ENCODE measurements at places on chromosomes 11 and 22. TPM values are rescaled to one million over a fixed set of nuclear protein-coding genes. Genes with fewer than 3 reads are reported as not detected.

The PTDSS2 gene
- 30.9 TPM for total RNA-seq

The ANKK1 gene
- total RNA-seq: not detected

The OR52J3 gene
- total RNA-seq: not detected

The CSF2RB gene
- not detected for total RNA-seq

The SCUBE1 gene
- 13.7 TPM for total RNA-seq

The CRACR2B gene
- 1.9 TPM for total RNA-seq

The TMPRSS4 gene
- total RNA-seq: not detected

The MUC5B gene
- total RNA-seq: not detected

The KDM4E gene
- total RNA-seq: not detected

The CLMP gene
- total RNA-seq: 16.1 TPM
